ENCODE measurements at places on chromosomes 12 and 14. TPM values are rescaled to one million over a fixed set of nuclear protein-coding genes. Genes with fewer than 3 reads are reported as not detected.

The PRB4 gene
- total RNA-seq = not detected

The PLEKHG7 gene
- total RNA-seq = not detected

DNA sequence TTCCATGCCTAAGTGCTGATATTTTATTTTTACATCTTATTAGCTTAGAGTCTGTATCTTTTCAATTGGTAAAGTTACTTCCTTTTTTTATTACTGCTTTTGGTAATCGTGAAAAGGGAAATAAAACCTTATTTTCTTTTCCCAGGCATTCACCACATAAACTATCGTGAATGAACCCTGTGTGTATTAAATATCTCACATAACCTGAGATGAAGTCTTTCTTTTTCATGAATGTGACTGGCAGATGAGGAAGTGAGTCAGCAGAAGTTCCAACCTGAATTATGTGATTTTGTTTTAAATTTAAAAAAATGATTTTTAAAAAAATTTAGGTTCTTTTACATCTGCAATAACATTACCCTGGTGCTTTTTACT, 26.0 kb downstream of the MYBPC1 start:
- DNase-seq = no peak

GRCh38 chr12:102298022-102298421, 100.4 kb upstream of the PMCH start:
- DNase-seq = no peak

DNA sequence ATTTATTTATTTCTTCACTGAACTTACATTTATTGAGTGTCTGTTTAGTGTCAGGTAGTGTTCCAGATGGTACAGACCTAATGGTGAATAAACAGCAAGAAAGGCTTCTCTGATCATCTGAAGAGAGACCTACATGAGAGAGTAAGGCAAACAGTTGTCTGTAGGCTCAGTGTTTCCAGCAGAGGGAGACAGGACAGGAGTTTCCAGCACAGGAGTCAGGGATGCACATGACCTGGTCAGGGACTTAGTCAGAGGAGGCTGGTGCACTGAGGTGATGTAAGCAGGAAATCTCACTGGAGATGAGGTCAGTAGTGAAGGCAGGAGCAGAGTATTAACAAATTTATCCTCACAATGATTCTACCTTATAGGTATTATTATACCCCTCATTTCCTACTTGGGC, 233.2 kb downstream of the MDGA2 start:
- no peak for DNase-seq

DNA sequence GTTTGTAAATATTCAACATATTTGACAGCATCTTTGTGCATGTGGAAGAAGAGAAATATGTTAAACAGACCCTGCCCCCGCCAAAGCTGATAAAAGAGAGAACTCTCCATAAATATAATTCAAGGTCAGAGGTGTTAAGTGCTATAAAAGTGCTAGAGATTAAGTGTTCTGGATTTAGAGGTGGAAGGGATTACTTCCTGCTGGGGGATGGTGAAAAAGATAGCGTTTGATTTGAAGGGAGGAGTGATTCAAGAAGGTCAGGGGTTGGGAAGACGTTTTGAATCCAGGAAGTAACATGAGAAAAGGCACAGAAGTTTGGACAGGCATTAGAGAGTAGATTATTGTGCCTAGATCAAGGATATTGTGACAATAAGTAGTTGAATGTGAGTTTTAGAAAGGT, 30.2 kb downstream of the RIC8B start:
- no peak for DNase-seq

DNA sequence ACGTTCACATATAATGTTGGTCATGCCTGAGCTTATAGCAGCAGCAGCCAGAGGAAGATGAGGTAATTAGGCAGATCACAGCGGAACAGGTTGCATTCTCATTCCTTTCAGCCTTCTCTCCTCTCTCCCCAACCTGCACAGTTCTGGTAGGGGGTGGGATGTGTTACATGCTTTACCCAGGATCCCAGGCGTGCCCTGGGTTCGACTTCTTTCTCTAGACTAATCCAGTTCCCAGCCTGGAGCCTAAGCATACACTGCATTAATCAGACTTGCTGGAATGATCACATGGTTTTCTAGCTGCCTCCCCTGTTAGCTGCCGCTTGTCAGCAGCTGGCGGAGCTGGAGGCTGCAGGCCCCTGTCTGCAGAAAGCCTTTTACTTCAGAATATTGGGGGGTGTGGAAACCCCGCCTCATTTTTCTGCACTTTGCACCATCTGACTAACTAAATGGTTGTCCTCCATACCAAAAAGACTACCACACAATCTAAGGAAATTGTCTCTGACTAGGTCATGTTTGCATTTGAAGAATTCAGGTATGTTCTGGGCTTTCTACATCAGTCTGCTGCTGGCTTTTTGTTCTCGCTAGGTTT, 46.0 kb upstream of the EVL start:
- no peak for DNase-seq

DNA sequence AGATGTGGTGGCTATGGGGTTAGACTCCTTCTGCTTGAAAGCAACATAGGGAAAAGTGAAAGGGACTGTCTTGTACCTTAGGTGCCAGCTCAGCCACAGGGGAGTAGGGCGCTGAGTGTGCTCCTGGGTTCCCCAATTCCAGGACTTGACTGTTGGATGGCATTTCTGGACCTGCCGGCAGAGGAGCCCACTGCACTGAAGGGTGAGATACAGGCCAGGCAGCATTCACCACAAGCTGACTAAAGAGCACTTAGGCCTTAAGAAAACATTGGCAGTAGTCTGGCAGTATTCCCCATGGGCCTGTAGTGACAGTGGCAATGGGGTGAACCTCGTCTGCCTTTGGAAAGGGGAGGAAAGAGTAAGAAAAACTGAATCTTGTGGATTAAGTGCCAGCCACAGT, 67.1 kb upstream of the TMTC2 start:
- DNase-seq = no peak

All from esophagus muscularis mucosa (tissue), 4 donors.